ENCODE measurements at places on chromosomes 6 and 20.
A peak's percentile ranks its signal among the peaks of the same experiment; 100 is the strongest.

DNA sequence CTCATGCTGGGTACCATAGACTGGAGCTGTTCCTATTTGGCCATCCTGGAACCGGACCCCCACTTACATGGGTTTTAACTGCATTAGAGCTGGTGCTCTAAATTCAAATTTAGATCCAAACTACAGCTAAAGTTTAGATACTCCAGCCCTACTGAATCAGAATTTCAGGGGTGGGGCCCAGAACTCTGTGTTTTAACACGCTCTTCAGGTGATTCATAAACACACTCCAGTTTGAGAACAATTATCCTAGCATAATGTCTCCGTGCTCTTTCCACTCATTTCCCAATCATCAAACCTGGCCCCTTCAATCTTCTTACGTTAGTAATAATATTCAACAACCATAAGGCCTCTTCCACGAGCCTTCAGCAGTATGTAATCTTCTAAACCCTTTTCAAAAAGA is 15.3 kb downstream of the TRPC4AP start:
- DNase-seq = no peak

GRCh38 chr6:40358473-40359460 is 228.4 kb downstream of the LRFN2 start:
- no peak for DNase-seq

- DNase-seq = peak; percentile 74
Observed at GRCh38 chr6:134216301-134217010, 101.5 kb downstream of the SGK1 start.

- DNase-seq = no peak
Observed at GRCh38 chr6:143362192-143362558, 88.3 kb downstream of the ADAT2 start.

GRCh38 chr6:168717491-168717890 is 276.5 kb downstream of the SMOC2 start:
- no peak for DNase-seq

- no peak for DNase-seq
Observed at GRCh38 chr20:1184260-1184637, 532 bp downstream of the TMEM74B start.

GRCh38 chr20:59323731-59324130 is 23.3 kb downstream of the EDN3 start:
- DNase-seq = no peak

DNA sequence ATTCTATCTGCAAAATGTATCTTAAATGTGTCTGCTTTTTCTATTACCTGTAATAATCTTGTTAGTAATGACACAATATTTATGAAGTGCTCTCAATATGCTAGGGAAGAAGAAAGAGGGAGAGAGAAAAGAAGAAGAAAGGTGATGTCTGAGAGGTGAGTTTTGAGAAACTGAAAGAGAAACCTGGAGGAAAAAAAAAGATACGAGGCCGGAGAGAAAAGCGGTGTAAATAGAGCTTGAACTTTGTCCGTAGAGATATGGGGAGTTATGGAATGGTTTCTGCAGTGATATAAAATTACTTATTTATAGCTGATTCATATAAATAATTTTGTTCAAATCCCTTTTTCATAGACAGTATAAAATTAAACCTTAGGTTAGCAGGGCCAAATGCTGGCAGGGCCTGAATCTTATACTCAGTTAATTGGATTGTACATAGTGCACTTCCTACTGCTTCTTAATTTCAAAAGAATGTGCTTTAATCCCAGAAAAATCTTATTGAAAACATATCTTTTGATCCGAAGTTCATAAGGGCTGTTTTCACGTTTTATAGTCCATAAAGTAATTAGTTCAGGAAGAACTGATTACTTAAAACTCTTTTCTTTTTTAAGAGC is 43.0 kb downstream of the MYB start:
- DNase-seq = no peak

DNA sequence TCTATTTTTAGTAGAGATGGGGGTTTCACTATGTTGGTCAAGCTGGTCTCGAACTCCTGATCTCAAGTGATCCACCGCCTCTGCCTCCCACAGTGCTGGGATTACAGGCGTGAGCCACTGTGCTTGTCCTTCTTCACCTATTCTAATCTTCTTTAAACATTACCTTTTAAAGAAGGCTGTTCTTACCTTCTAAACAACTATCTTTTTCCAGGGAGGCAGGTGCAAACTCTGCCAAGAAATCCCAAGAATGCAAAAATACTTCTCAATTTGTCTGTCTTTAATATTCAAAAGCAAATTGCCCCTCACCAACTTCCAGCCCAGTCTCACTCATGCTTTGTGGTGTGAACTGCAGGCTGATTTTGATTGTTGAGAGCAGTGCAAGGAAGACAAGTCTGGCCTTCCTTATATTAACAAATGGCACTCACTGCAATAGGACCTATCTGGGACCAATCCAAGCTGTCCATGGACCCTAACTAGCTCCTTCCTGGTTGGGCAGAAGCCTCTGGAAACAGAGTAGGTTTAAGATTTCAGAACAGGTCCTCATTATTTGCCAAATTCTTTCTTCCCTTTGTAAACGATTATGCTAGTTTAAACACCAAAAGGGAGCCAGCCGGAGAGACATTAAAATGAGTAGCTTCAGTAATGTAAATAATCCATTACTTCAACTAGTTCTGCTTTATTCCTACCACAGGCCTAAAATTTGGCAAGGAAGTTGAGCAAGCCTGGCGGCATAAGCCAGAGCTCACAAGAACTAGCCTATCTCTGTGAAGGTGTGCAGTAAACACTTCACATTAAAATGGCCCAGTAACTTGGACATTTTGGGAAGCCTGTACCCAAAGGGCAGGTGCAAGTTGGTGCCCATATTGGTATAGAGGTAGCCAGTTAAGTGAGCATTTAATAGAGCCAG is 1.6 kb downstream of the SCAND1 start:
- peak; percentile 63 for DNase-seq

- DNase-seq = peak; percentile 98
Observed at GRCh38 chr6:170011204-170012036, 260.0 kb downstream of the ERMARD start.

DNA sequence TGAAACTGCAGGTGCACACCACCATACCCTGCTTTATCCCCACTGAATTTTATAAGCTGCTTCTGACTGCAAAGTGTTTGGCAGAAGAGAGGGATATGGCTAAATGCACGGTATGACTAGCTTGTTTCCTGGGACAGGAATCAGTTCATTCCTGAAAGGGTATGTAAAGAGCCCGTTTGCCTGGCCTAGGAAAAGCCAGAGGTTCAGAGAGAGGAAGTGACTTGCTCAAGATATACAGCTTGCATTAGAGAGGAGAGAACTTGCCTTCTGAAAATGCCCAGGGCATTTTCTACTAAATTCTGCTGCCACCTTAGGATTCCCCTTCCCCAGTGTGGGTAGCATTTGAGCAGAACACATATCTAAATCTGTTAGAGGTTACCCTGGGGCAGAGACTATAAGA is 683 bp upstream of the GCNT2 start:
- DNase-seq = peak; percentile 29

GRCh38 chr6:33751771-33752645 is 5.3 kb upstream of the IP6K3 start:
- DNase-seq = no peak

GRCh38 chr20:58294497-58295455 is 14.7 kb upstream of the RAB22A start:
- DNase-seq = no peak

DNA sequence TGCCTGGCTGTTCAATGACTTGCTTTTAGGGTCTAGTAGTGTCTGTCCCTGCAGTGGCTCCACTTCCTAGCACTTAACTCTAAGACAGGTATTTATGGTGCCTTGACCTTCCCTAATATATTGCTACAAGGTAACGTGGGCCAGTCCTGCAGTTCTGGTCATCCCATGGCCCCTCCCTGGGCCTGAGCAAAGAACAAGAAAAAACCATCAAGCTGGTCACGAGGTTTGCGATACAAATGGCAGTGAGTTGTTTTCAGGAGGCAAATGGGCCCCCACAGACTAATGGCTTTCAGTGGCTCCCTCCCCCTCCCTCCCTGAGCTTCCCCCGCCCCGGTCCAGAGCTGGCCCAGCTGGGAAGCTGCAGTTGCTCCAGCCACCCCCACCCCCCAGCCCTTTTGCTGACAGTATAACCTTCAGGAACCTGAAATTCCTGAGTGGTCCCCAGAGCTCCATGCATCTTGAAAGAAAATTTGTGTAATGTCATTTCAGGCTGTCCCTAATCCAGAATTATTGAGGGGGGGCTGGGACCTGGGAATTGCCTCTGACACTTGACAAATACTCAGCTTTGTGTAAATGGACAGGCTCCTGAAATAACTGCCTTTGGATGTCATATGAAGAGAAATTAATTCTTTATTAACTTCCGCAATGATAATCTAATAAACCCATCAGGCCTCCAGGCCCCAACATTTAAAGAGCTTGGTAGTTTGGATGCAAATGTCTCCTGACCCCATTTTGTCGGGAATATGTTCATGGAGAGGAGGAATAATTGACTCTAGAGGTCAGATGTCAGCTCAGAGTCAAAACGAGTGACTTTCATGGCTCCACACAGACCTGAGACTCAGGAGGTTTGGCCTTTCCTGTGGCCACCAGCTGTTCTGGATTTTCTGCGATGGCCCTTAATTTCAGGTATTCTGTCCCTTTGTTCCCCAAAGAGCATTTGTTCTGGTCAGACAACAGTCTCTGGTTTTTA is 153.2 kb upstream of the TOP1 start:
- DNase-seq = no peak

DNA sequence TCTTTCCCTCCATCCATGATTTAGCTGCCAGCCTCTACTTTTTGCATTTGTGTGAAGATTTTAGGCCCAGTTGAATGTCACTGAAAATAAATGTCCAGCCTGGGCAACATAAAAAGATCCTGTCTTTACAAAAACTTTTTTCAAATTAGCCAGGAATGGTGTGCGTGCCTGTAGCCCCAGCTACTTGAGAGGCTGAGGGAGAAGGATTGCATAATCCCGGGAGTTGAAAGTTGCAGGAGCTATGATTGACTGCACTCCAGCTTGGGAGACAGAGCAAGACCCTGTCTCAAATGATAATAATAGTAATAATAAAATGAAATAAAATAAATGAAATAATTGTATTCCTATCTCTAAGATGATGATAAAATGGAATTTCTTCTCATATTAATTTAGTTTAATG is 5.0 kb upstream of the GFOD1 start:
- DNase-seq = no peak

GRCh38 chr6:1611322-1611571 is 1.5 kb downstream of the FOXC1 start:
- no peak for DNase-seq

DNA sequence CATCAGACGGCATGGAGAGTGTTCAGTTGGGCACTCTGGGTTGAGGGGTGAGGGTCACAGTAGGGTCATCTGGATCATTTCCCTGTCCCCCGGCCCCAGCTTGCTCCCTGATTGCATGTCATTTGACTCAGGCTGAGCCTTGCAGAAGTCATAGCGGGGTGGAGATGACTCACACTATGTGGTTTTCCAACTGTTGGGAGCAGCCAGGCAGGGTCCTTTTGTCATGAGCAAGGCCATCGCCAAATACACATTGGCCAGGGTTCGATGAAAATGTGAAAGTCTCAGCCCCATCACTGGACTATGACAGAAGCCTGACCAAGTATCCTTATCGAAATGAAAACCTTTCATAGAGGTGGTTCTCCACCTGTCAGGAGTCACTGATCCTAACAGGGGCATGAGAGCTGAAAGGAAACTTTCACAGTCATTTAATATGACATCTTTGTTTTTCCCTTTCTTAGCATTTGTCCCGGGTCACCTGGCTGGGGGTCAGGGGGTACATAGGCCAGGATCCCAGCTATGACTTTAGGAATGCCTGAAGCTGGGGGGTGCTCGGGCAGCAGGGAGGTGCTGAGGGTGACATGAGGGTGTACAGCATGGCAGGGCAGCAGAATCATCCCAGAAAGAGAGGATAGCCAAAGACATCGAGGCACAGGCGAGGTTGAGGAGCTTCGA is 70.2 kb upstream of the CD93 start:
- DNase-seq = peak; percentile 30

DNA sequence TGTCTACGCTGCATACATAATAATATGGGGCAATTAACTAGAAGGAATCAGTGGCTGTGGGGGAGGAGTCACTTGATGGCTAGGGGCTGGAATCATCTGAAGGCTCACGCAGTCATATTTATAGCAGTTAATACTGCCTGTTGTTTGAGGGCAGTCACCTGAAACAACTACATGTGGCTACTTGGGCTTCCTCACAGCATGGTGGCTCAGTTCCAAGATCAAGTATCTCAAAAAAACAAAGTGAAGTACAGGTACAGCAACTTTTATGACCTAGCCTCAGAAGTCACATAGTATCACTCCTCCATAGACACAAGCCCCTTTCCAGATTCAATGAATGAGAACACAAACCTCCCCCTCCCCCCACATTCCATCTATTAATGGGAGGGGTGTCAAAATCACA is 63.7 kb downstream of the STX11 start:
- DNase-seq = no peak

DNA sequence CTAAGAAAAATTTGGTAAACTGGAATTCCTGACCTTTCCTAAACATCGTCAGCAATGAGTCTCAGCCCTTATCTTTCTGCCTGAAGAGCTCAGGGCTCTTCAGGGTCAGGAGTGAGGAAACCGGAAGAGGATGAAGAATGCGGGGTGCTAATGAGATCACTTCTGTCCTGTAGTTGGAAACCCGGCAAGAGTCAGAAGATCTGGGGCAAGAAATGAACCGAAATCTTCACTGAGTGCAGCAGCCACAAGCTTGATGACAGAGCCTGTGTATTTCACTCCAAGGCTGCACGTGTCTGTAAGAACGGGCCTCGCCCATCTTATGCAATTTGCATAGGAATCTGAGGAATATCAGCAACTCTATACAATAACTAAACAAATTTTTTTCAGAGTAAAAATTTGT is 60.4 kb upstream of the QKI start:
- no peak for DNase-seq

GRCh38 chr20:33731693-33732165 is at the start of gene ZNF341:
Gene ZNF341 (plus strand): TSS chr20:33731996. CDS start chr20:33732022, 26 bp downstream.
- peak; percentile 90 for DNase-seq

DNA sequence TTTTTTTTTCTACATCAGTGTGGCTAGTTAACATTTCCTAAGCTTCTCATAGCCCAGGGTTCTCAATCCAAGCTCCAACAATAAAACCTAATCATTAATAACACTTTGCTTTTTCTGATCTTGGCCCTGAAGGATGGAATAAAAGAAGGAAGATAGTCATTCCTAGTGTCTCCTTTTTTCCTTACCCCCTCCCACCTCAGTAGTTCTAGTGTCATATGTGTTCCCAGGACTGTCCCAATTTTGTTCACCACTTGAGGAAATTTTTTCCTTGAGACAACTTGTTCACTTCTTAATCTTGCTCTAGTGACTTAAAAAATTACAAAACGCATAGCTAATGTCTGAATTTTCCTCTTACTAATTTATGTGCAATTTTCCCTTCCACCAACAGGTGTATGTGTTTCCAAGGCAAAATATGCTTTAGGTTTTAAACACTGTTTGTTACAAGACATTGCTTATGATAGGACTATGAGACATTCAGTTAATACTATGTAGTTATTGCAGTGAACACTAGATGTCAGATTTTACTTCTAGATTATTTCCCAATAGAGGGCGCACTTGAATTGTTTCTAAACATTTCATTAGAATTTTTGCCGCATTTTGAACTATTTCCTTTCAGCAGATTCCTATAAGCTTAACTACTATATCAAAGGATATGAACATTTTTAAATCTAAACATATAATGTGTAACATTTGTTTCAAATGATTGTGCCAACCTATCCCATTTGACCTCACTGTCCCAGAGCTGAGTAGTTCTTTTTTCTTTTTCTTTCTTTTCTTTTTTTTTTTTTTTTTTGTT is 18.5 kb upstream of the C6orf141 start:
- peak; percentile 84 for DNase-seq

GRCh38 chr20:51495921-51496545 is 46.5 kb downstream of the NFATC2 start:
- DNase-seq = no peak

All from hematopoietic multipotent progenitor cell treated with erythropoietin and hydrocortisone succinate and interleukin-3 and kit ligand, for 8 days (in vitro differentiated cells).